ENCODE measurements at places on chromosomes 7 and 10. TPM values are rescaled to one million over a fixed set of nuclear protein-coding genes. Genes with fewer than 3 reads are reported as not detected.

- no peak overlapping the region for H3K27ac ChIP-seq
- H3K36me3 ChIP-seq = no peaks in the 10 kb centered on the region
- no peak overlapping the region for H3K4me3 ChIP-seq
- no peak for DNase-seq
- H3K27me3 ChIP-seq = peaks cover 2% of the 10 kb centered on the region
These were observed 80.1 kb upstream of the PDZD8 start for GRCh38 chr10:117455346-117455745.

Gene CXCL12
- not detected for total RNA-seq

Gene OGDHL
- 0.75 TPM for total RNA-seq

GRCh38 chr10:13842117-13842516, 255.4 kb downstream of the PRPF18 start:
- DNase-seq = no peak
- H3K4me3 ChIP-seq = no peak overlapping the region
- no peak overlapping the region for H3K27ac ChIP-seq
- no peaks in the 10 kb centered on the region for H3K36me3 ChIP-seq
- no peaks in the 10 kb centered on the region for H3K4me1 ChIP-seq

DNA sequence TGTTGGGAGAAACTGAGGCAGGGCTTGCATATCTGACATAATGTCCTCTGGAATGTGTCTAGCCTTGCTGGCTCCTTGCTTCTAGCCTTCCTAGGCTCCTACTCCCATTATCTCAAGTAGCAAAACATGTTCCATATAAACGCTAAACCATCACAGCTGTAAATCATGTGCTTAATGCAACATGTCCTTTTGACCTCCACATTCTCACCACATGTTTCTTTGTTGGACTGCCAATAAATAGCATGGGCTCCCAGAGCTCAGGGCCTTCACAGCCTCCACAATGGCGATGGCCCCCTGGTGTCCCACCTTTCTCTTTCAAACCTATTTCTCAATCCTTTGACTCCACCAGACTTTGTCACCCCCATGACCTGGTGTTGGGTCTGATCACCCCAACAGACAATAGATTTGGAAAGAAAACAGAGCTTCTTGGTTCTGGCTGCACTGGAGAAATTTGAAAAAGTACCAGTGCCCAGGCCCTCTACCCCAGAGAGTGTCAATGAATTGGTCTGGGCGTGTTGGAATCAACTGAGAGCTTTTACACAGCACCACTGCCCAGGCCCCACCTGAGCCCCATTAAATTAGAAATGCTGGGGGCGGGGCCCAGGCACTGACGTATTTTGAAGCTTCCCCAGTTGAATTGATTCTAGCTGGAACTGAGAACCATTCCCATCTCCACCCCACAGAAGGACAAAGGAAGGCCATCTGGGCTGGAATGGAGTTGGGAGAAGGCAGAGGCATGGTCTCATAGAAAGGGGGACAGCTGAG, 41.3 kb upstream of the GGCT start:
- H3K4me3 ChIP-seq = no peak overlapping the region
- no peak for DNase-seq
- no peak overlapping the region for H3K27ac ChIP-seq
- H3K27me3 ChIP-seq = no peaks in the 10 kb centered on the region

Gene PON1
- not detected for total RNA-seq

GRCh38 chr10:986137-986825, 2.0 kb upstream of the GTPBP4 start:
- H3K27me3 ChIP-seq = no peaks in the 10 kb centered on the region
- no peak overlapping the region for H3K27ac ChIP-seq
- no peak overlapping the region for H3K4me3 ChIP-seq
- DNase-seq = no peak

GRCh38 chr10:33336582-33337325, 2.3 kb upstream of the NRP1 start:
- no peaks in the 10 kb centered on the region for H3K36me3 ChIP-seq
- no peak overlapping the region for H3K27ac ChIP-seq
- H3K4me3 ChIP-seq = no peak overlapping the region
- DNase-seq = no peak
- no peaks in the 10 kb centered on the region for H3K27me3 ChIP-seq
- no peaks in the 10 kb centered on the region for H3K4me1 ChIP-seq

GRCh38 chr10:15320522-15321203, 50.4 kb downstream of the FAM171A1 start:
- no peak overlapping the region for H3K27ac ChIP-seq
- H3K4me1 ChIP-seq = no peaks in the 10 kb centered on the region
- no peaks in the 10 kb centered on the region for H3K27me3 ChIP-seq
- no peak overlapping the region for H3K4me3 ChIP-seq
- no peaks in the 10 kb centered on the region for H3K36me3 ChIP-seq
- DNase-seq = no peak

All from Karpas-422 (cell line).